Amygdala (tissue), 56 donors: ENCODE measurements at places on chromosomes 4 and X.

- DNase-seq = no peak
Measured at GRCh38 chr4:93779228-93779627, 49.3 kb upstream of the ATOH1 start.

DNA sequence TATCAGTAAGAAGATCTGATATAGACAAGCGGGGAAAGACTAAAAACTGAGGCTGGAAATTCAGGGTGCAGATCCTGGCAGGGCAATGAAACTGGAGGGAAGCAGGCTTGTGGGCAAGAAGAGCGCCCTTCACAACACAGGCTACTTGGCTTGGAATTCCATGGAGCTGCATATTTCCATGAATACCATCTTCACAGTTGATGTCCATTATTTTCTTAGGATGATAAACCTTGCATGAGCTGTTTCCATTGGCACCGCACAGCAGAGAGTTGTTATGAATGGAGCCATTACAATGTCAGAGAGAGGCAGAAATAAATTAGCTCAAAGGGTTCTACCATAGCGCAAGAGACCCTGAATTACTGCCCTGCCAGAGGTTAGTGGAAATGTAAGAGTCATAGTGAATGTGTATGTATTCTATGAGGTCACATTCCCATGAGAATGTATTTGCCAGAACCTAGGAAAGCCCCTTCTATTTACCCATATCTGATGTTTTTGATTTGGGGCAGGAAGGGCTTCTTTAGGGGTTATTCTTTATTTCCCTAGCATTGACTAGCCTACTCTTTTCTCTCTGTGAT is 215.6 kb downstream of the PALLD start:
- DNase-seq = no peak

GRCh38 chr4:107780665-107781064 is 44.1 kb upstream of the SGMS2 start:
- no peak for DNase-seq

- DNase-seq = no peak
Measured at GRCh38 chr4:21876711-21877110, 71.9 kb downstream of the KCNIP4 start.

DNA sequence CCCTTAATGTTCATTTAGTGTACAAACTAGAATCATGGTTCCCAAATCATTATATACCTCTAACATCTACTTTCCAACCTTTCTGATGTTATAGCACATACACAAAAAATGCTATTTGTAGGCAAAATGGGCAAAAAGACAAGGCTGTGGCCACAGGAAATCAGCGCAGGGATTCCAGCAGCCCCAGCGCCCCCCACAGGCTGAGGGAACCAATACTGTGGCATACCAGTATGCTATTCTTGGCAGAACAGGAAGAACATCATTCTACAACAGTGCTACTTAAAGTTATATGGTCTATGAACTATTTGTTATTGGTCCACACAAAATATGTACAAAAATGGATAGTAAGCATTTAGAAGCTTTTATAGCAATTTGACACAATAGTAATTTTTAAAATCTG is 25.3 kb downstream of the STEEP1 start:
- DNase-seq = no peak

- no peak for DNase-seq
Measured at GRCh38 chr4:74292111-74292870, 16.0 kb upstream of the EPGN start.

DNA sequence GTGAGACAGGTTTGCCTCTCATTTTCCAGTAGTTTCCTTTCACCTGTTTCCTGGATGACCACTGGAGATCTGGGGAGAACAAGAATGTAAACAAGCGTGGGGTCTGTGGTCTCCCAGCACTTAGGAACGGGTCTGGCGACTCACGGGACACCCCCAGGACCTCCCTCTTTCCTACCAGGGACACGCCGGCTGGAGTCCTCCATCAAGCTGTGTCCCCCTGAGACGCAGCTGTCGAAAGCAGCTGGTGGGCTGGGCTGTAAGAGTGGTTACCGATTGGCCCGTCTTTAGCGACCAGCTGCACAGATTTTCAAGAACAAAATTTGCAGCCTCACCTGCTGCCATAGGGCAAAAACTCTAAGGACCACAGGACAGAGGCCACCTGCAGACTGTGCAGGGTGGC is 11.9 kb downstream of the LRPAP1 start:
- DNase-seq = no peak

DNA sequence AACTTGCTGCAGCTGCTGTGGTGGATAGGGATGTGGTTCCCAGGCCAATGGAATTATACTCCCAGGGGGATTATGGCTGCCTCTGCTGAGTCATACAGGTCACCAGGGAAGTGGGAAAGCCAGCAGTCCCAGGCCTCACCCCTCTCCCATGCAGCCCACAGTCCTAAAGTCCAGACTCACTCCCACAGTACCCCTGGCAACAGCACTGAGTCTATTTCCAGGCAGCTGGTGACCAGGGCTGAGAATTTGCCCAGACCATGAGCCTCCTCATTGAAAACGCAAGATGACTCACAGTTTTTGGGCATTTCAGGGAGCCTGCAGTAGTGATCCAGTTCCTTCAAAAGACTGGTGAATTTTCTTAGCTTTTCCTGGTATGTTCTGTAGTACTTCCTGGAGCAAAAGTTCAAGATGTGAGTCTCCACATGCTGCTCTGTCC is 137.6 kb downstream of the NPNT start:
- DNase-seq = no peak

GRCh38 chrX:43108828-43109227 is 330.9 kb upstream of the PPP1R2C start:
- DNase-seq = no peak

DNA sequence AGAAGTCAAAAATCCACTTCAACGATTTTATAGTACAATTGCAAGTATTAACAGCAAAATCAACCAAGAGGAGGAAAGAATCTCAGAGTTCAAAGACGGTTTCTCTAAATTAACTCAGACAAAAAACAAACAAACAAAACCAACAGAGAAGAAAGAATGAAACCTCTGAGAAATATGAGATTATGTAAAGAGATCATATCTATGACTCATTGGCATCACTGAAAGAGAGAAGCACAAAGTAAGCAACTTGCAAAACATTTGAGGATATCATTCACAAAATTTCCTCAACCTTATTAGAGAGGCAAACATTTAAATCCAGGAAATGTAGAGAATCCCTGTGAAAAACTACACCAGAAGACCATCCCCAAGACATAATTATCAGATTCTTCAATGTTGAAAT is 370.4 kb downstream of the INPP4B start:
- DNase-seq = no peak

DNA sequence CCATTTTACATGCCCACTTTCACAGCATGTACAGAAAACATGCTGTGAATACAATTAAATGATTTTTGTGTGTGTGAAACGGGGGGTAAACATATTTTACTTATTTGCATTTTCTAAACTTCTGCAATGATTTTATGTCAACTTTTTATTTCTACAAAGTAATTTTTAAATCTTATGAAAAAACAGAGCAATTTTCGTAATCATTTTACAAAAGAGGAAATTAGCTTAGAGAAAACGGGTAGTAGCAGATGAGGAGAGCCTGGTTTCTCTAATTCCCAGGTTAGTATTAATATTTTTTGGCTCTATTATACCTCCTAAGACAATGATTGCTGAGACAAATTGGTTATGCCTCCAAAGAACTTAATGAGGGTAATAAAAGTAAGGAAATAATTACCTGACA is 3.2 kb downstream of the TKTL2 start:
- no peak for DNase-seq

GRCh38 chrX:100648458-100649417 is 4.7 kb downstream of the SRPX2 start:
- DNase-seq = no peak

GRCh38 chr4:10982305-10982704 is 297.7 kb upstream of the CLNK start:
- no peak for DNase-seq

DNA sequence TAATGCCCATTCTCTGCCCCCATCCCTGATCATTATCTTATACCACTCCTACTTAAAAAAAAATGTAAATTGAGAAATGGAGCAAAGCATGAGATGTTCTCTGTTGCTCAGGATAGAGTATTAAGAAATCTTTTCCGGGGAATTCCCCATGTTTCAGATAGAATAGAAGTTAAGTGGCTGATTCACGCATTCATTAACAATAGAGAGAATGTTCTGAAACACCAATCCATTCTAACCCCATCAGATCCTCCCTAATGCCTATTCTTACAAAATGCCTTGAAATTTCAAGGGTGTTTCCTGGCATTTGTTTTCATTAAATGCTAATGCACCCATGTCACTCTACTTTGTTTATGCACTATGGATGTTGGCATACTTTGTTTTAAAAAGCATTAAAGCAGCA is 101.1 kb downstream of the AREG start:
- DNase-seq = no peak

- no peak for DNase-seq
Measured at GRCh38 chr4:153792618-153793247, 3.9 kb upstream of the SFRP2 start.

DNA sequence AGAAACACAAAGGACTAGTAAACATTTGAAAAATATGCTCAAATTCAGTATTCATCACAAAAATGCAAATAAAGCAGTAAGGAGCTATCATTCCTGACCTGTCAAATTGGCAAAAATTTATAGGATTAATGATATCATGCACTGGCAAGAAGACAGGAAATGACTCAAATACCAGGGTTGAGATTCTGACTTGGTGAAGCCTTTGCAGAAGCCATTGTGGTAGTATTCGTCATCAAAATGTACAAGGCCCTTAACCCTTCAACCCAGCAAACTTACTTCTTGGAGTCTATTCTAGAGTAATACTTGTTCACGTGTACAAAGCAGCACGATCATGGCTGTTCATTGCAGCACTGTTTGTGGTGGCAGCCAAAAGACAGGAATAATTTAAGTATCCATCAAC is 132.4 kb downstream of the ENOX2 start:
- DNase-seq = no peak

- DNase-seq = no peak
Measured at GRCh38 chr4:52001616-52002015, 18.5 kb downstream of the LRRC66 start.

DNA sequence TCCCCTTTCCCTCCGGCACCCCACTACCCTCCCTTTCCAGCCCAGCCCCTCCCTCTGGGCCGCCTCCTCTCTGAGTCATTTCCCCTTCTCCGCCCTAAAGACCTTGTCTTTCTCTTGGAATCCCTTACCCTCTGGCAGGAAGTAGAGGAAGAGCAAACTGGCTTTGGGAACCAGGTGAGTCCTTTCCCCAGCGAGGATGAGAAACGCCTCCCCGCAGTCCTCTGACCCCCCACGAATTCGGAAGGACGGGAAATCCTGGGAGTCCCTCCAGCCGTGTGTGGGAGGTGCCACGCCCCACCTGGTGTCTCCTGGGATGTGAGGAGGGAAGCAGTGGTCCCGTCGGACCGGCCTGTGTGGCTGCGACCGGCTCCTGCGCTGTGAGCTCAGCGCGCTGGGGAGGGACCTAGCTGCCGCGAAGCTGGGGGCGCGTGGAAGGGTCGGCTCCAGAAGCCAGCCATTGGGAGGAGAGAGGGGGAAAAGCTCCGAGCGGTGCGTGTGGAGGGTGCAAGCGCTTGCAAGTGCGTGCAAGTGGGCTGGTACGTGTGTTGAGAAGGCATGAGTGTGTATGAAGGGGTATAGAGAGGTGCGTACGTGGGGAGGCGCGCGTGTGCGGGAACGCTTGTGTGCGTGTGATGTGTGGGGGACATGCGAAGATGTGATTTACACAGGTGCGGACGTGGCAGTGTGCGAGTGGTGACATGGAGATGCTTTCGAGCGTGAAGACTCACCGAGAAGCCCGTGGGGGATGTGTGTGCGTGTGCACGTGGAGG is 46.3 kb downstream of the TEX13B start:
- DNase-seq = no peak

DNA sequence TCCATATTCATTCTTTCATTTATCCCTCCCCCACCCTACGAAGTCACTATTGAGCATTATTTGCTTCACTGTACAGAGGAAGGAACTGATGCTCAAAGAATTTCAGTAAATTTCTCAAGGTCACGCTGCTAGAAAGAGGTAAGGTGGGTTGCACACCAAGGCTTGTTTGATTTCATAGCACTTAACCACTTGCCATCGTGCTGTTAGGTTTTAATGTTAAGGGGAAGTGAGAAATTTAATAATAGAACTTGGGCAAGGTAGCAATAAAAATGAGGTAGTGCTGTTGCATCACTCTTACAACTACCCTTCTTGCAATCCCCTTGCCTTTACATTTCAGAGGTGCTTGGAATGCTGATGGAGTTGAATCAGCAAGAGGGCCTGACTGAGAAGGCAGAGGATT is 343.1 kb downstream of the MID1IP1 start:
- DNase-seq = no peak

GRCh38 chr4:1246111-1246881 is 2.6 kb downstream of the CTBP1 start:
- no peak for DNase-seq

DNA sequence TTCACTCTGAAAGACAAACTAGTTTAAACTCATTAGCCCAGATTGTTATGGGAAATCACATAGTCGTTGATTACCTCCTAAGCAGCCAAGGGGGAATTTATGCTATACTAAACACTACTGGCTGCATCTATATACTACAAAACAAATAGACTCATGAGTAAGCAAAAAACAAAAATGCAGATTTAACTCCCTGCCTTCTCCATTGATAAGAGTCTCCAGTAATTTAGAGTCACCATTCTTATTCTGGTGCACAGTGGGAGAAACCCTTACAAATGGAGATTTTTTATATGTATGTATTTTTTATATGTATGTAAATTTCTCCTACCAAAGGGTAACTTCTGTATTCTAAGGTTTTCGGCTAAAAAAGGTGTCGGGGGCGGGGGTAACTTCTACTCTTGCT is 126.6 kb downstream of the PLS3 start:
- no peak for DNase-seq

GRCh38 chr4:184668511-184669114 is 19.1 kb downstream of the PRIMPOL start:
- DNase-seq = no peak

DNA sequence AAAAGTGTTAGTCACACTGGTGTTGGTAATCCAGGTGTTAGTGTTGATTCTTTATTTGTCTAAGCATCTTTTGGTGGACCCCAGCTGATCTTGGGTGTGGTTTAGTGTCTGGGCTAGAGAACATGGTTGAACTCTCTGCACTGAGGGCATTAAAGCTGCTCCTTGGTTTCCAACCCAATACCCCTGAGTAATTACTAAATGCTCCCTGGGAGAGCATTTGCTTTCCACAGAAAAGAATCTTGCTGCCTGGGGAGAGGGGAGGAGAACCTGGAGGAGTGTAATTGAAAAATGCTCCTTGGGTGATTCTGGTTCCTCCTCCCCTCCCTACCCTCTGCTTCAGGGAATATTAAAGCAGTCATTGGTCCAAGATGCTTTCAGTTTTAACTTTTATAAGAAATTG is 3.1 kb downstream of the GUCY1B1 start:
- DNase-seq = no peak

DNA sequence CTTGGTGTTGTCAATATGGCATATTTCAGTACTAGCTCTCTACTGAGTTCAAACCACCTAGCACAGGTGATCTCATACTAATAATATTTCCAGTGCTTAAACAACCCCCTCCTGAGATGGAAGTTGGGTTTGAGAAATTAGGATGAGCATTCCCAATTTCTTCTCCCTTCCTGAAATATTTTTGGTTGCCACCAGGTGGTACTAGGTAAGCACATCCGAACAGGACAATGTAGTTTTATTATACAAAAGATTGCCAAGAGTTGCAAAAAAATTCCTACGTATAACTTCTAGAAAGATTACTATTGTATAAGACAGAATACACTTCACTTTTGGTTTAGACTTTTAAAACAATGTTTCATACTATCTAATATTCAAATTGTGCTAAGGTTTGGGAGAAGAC is 484.5 kb downstream of the PACRGL start:
- DNase-seq = no peak
